ENCODE measurements at places on chromosomes 11 and 22. TPM values are rescaled to one million over a fixed set of nuclear protein-coding genes. Genes with fewer than 3 reads are reported as not detected.
A peak's percentile ranks its signal among the peaks of the same experiment; 100 is the strongest.

DNA sequence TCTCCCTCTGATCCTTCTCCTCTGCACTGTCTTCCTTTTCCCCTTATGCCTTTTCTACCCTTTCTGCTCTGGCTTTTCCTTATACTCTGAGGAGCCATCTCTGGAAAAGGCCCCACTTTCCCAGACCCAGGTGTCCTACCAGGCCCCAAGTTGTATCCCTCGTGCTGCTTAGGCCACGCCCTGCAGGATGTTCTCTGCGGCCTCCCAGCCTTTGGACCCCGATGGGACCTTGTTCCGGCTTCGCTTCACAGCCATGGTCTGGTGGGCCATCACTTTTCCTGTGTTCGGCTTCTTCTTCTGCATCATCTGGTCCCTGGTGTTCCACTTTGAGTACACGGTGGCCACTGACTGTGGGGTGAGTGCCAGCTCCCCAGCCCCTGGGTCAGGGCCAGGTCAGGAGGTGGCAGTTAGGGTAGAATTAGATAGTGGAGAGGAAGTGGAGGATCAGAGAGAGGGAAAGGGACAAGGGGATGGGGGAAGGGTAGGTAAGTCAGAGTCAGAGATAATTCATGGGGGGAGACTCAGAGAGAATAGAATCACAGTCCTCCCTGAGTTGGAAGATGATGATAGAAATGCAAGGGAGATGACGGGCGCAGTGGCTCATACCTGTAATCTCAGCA, 8.9 kb downstream of the PGAP2 start:
- no peak for DNase-seq

DNA sequence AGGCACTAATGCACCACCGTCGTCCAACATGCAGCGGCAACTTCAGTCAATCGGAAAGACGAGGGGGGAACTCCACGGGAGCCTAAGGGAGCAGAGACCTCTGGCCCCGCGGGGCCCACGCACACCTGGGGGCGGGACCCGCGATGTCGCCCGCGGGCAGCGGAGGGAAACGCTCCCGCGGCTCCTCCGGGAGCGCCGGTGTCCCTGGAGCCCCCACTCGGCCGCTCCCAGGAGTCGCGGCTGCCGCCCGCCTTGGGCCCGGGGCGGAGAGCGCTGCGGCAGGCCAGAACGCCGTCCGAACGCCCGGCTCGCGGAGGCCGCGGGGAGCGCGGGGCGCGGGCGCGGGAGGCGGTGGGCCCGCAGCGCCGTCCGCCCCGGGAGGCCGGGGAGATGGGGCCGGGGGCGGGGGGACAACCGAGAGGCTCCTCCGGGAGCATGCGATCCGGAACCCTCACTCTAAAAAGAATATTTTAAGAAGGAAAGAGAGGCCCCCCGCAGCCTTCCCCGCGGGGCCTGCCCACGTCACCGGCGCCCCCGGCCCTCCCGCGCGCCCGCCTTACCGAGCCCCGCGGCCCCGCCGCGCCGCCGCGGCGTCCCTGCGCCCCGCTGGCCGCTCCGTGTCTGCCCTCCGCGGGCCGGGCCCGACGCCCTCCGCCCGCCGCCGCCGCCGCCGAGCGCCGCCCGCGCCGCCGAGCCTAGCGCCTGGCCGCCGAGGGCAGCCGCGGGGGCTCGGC, 86.6 kb upstream of the ARHGAP32 start:
- DNase-seq = peak; percentile 21

DNA sequence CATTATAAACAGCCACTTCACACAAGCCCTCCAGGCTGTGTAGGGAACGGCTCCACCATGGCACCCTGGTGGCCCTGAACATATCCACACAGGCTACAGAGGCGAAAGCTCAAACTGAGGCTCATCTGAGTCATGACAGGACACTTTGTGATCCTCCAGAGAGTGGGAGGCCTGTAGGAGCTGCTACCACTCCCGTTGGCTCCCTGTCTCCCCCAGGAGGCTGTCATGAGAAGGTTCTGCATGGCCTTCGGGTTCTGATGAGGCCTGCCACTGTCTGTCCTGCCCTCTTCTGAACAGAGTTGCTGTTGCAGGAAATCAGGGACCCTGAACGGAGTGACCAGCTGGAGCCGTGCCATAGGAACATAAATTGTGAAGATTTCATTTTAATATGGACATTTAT, 23.8 kb upstream of the ALDH3B2 start:
- no peak for DNase-seq

DNA sequence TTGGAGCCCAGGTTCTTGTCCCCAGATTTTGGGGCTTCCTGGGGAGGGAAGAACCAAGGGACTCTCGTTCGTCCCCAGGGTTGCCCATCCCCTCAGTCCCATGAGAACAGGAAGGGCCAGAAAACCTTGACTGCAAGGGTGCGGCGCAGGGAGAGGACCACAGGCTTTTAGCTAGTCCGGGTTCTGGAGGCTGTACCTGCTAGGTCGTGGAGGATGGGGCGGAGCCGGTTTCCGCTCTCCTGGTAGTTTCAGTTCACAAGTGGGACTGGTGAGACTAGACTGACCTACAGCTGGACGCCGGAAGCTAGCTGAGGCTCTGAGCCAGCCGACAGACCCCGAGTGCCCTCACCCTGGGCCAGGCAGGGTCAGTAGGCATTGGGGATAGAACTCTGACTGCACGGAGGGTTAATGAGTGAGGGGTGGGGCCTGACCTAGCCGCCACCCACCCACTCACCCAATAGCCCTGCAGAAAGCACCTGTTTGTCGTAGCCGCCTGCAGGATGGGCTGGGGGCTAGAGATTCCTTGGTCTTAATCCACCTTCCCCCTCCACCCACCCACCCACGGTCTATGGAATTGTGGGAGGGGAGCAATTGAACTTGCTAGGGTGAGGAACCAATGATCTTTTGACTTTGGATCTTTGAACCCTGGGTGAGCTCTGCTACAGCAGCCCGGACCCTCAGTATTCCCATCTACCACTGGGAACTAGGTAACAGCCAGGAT, 1.5 kb downstream of the MAFF start:
- no peak for DNase-seq

DNA sequence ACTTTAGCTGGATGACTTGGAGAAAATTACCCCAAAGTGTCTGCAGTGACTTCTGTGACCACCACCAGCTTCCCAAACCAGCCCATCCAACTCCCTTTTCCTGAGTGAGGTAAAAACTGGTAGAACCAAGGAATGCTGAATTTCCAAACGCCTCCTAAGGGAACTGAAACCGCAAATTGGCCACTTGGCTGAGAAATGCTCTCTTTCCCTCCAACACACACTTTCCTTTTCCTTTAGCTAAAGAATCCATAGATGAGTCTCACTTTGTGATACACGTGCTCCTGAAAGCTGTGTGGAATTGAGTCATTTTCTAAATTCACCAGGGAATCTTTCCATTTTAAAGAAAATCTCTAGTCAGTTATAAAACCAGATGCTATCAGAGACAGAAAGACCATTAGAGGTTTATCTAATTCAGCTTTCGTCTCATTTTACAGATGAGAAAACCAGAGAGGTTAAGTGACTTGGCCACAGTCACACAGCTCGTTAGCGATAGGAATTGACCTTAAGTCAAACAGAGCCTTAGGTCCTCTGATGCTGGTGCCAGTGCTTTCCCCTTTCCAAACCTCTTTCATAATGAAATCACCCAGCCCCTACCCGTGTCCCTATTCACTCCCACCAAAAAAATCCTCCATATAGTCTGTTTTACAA, 137.2 kb downstream of the COMMD9 start:
- no peak for DNase-seq

DNA sequence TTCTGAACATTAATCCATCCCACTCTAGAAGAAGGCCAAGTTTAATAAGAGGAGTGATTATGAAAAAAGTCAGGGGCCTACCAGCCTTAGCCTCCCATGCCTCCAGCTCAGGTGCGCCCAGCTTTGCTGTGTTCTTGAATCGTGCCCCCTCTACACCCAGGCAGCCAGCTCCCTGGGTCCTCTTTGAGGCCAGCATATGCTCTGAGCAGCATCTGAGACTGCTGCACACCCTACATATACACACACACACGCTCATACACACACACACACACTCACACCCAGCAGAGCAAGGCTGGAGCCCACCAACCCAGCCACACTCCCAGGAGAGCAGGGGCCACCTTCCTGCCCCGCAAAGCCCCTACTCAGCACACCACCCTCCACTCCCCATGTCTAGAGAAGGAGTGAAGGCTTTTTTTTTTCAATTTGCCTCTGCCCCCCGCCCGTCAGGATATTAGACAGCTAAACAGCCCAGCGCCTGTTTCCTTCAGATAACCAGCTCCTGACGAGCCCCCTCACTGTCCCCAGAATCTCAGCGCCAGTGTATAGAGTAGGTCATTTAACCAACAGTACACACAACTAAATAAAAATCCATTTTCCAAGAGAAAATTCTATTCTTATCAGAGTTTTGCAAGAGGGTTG, 121.6 kb downstream of the BUD13 start:
- no peak for DNase-seq

- DNase-seq = no peak
Measured at GRCh38 chr11:117456027-117456720, 128.5 kb downstream of the CEP164 start.

- no peak for DNase-seq
Measured at GRCh38 chr11:57476047-57476756, 15.9 kb downstream of the RTN4RL2 start.

DNA sequence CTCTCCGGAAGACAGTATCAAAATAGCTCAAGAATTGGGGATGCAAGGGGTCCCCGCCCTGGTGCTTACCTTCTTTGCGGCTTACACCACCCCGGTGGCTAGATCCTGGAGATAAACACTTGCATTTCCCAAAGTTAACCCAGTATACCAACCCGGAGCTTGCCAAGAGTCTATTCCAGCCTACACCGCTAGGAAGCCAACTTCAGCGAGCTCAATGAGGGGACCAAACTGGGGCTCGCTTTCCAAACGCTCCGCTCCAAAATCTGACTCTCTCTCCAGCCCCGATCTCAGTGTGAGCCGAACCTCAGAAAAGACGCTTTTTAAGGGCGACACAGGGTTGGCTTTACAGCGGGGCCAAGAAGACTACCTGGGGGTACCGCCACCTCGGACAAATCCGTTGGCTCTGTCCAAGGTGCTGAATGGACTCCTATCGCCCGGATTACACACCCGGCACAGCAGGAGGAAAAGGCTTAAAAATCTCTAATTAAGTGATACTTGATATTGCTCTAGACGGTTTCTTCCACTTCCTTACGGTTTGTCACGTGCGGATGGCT, 20.1 kb upstream of the BDNF start:
- peak; percentile 65 for DNase-seq

- no peak for DNase-seq
Measured at GRCh38 chr22:40679249-40679963, at the start of gene MCHR1. Gene MCHR1, plus strand, starts transcription at chr22:40679484. Its CDS starts 169 bp downstream, at chr22:40679653.

- no peak for DNase-seq
Measured at GRCh38 chr22:45201678-45202332, 38.1 kb downstream of the NUP50 start.

GRCh38 chr11:131378931-131379330, 8.5 kb downstream of the NTM start:
- no peak for DNase-seq

- DNase-seq = no peak
Measured at GRCh38 chr11:845872-846495, 3.3 kb downstream of the TSPAN4 start.

Gene DNAJC24
- 26.3 TPM for total RNA-seq

Gene RDX
- total RNA-seq = 159 TPM

Gene OR10AG1
- total RNA-seq = 0.09 TPM

Gene CALCA
- total RNA-seq = not detected

Gene KIAA1671
- 14.5 TPM for total RNA-seq

Gene CCDC73
- total RNA-seq = not detected
